ENCODE measurements at places on chromosomes 13 and 19.

DNA sequence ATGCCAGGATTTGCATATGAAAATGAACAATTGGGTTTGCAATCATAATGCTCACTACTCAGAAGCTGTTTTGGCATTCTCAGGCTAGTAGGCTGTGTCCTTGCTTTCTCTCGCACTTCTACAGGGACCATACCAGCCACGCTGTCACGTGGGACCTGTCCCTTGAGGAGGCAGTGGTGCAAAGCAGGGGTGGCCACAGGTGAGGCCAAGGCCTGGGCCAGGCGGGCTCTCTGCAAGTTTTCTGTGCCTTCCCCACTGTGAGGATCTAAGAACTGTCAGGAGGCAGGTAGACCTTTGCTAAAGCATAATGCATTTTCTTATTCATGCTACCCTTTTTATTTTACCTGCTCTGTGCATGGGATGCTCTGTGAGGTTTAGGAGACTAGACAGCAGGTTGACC, 89.4 kb upstream of the IRS2 start:
- no peak for DNase-seq

DNA sequence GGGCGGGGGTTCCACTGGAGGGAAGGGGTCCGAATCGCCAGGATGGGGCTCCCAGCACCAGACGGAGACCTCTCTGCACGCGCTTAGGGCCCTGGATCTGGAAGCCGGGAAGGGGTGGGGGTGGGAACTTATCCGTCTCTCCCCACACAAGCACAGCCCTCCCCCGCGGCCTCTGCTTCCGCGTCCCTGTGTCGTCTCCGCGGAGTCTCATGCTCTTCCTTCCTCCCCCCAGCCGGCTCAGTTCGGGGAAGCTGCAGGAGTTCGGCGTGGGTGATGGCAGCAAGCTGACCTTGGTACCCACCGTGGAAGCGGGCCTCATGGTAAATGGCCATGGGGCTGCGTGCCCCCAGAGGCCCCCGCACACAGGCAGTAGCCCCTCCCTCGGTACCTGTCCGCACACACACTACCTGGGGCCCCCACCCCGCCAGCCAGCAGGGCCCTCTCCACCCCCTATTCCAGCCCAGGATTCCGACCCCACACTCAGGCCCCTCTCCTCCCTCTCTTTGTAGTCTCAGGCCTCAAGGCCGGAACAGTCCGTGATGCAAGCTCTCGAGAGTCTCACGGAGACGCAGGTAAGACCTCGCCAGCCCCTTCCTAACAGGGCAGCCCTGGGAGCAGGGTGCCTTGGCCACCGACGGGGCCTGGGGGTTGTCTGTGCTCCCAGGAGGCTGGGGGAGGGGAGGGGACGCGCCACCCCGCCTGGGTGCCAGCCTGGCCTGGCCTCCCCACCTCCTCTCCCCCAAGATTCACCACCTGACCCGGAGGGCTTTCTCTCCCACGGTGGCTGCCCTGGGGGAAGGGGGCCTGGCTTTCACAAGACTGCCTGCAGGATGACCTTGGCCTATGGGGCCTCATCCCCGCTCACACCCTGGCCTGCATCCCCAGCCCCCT, 3.2 kb downstream of the MIDN start:
- no peak for DNase-seq

GRCh38 chr13:27965343-27965739, 3.8 kb downstream of the CDX2 start:
- DNase-seq, result no peak

DNA sequence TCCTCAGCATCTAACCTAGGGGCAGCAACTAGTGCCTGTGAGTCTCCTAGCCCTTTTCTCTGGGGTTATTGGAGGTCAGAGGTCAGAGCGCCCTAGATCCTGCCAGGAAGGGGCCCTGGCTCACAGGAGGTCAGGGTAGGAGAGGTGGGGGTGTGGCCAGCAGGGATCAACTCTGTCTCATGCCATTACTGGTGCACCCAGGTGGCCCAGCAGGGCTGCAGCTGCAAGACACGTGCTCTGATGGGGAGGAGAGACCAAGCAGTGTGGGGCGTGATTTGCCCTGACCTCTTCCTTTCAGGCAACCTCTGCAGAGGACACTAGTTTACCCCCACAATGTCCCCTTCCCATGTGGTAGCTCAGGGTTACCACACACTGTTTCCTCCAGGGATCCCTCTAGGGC, 73.3 kb upstream of the ZNF30 start:
- no peak for DNase-seq

DNA sequence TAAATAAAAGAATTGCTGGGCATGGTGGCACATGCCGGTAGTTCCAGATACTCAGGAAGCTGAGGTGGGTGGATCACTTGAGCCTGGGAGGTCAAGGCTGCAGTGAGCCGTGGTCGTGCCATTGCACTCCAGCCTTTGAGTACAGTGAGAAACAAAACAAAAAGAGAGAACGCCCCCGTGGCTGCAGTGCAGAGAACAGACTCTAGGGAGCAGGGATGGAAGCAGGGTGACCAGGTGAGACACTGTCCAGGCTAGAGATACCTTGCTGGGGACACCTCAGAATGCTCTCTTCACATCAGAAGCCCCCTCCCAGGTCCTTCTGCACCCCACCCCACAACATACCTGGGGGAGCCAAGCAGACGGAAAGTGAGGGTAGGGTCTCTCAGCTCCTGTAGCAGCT, 24.8 kb downstream of the MAP4K1 start:
- DNase-seq, result no peak

DNA sequence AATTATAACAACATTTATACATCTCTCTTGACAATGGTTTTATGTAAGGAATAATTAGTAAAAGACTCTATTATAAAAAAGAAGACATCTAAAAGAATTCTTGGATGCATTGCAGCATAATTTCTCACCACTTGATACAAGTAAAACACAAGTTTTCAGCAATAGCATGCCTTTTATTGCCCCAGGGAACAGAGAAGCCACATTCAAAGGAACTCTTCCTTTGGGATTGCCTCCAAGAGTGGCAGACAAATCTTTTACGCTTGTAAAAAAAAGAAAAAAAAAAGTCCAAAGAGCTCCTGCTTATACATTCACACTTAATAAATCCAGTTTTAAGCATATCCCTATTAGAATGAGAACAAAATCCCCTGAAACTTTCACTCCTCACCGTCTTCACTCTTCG, 2357.8 kb upstream of the PCDH20 start:
- no peak for DNase-seq

DNA sequence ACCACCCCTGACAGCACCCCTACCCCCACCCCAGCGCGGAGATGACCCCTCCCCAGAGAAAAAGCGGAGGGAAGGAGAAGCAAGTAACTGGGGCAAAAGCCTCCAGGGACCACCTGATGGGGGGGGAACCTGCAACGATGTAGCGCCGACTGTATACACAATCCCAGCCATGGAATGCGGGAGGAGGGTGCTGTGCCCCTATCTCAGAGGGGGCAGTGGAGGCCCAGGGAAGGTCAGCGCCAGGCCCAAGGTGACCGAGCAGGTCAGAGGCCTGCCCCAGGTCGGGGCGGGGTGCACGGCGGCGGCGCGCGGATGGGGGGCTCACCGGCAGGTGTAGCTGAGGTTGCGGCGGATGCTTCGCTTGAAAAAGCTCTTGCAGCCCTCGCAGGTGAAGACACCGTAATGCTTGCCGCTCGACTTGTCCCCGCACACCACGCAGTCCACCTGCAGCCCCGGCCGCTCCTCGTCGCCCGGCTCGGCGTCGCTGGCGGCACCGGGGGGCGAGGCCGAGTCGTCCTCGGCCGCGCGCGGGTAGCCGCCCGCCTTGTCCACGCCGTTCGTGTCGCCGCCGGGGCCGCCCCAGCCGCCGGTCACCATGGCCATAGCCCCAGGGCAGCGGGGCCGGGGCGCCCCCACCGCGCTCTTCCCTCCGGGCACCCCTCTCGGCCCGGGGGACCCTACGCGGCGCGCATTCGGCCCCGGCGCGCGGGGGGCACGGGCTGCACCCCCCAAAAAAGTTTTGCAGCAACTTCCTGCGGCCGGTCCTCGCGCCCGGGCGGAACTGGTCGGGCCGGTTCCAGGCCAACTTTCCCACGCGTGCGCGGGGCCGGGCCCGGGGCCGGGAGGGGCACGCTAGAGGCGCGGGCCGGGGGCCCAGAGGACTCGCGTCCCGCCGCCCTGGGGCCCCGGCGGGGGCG, 843 bp downstream of the NR2F6 start:
- no peak for DNase-seq

GRCh38 chr13:37475966-37476365, 122.6 kb downstream of the POSTN start:
- DNase-seq, result no peak

GRCh38 chr19:55272142-55272541, 7.8 kb downstream of the HSPBP1 start:
- no peak for DNase-seq
